ENCODE measurements at places on chromosomes 3 and 15.

GRCh38 chr15:65115542-65115941 lies 542 bp upstream of the UBAP1L start:
- DNase-seq, result no peak

GRCh38 chr15:40927495-40927872 lies 1.7 kb upstream of the DLL4 start:
- DNase-seq, result no peak

DNA sequence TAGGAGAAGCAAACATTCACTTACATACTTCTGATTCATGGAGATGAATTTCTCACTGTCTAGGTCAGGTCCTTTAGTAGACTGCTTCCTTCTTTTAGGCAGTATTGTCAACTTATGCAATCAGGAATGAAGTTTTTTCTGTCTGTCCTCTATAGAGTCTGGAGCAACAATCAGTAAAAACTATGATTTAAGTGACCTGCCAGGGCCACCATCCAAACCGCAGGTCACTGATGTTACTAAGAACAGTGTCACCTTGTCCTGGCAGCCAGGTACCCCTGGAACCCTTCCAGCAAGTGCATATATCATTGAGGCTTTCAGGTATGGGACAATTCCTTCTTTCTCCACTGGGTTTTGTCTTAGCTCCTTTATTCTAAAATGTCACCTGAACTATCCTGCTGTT lies 523.1 kb downstream of the ROBO2 start:
- no peak for DNase-seq

- DNase-seq, result no peak
Observed at GRCh38 chr15:93110502-93111040, 21.6 kb upstream of the RGMA start.

GRCh38 chr3:65035246-65035645 lies 347.4 kb upstream of the ADAMTS9 start:
- no peak for DNase-seq

DNA sequence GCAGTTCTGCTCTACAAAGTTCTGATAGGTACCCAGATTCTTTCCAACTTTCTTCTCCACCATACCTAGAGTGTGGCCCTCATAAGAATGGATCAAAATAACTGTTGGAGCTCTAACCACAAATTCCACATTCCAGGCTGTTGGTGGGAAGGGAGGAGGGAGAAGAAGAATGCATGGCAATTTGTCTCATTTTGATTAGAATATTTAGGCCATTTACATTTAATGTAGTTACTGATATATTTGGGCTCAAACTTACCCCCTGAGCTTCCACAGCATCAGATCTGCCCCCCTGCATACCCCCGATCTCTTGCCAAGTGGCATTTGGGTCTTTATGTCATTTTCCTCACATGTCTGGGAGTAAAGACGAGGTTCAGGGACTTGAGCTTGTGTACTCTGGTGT lies 7.7 kb downstream of the CHRNB4 start:
- no peak for DNase-seq

DNA sequence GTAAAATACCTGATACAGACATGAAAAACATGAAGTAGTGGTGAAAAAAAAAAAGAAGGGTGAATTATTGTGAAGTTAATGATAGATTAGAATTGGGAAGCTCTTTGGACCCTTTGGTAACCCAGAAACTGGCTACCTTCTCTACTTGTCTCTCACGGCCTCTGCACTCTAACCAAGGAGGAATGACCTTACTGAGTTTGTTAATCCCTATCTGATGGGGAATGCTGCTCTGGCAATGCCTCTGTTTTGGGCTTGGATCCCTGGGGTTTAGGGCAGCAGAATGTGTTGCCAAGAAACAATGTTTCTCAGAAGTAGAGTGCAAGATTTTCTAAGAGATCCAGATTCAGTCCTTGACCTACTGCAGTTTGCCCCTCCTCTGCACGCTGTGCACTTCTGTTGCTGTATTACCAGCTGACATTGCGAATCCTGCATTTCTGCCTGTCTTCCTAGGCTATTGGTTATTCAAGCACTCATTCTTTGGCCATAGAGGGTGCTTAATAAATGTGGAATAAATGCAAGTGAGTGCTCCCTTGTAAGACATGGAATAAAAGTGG lies 49.2 kb upstream of the MAP3K13 start:
- DNase-seq, result no peak

- DNase-seq, result no peak
Observed at GRCh38 chr3:159586571-159587202, 401.9 kb upstream of the IL12A start.

- no peak for DNase-seq
Observed at GRCh38 chr3:17810759-17811158, 68.3 kb upstream of the TBC1D5 start.

DNA sequence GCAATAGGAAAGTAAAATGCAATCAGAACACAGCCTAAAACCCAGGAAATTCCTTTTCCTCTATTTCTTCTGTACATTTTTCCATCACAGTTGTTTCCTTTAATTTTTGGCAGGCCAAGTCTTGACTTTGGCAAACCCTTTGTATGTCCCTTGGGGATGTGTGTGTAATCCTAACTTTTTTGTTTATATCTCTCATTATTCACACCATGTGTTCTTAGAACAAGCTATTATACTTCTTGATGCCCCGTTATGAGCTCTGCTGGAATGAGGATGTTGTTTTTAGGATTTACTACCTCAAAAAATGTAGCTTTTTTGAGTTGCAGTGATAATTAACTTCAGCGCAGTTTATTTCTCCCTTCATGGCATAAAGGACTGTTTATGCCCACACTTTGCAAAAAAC lies 123.4 kb downstream of the ABI3BP start:
- no peak for DNase-seq

- DNase-seq, result no peak
Observed at GRCh38 chr15:93203036-93203435, 114.0 kb upstream of the RGMA start.

GRCh38 chr3:174192471-174192870 lies 666.7 kb upstream of the NAALADL2 start:
- DNase-seq, result no peak

- DNase-seq, result no peak
Observed at GRCh38 chr15:61124195-61124594, 104.9 kb downstream of the RORA start.

GRCh38 chr15:40059821-40060220 lies 20.8 kb upstream of the SRP14 start:
- DNase-seq, result no peak

- no peak for DNase-seq
Observed at GRCh38 chr15:41919201-41919820, 25.5 kb upstream of the SPTBN5 start.

GRCh38 chr3:151918253-151919029 lies 45.0 kb downstream of the SUCNR1 start:
- DNase-seq, result no peak

DNA sequence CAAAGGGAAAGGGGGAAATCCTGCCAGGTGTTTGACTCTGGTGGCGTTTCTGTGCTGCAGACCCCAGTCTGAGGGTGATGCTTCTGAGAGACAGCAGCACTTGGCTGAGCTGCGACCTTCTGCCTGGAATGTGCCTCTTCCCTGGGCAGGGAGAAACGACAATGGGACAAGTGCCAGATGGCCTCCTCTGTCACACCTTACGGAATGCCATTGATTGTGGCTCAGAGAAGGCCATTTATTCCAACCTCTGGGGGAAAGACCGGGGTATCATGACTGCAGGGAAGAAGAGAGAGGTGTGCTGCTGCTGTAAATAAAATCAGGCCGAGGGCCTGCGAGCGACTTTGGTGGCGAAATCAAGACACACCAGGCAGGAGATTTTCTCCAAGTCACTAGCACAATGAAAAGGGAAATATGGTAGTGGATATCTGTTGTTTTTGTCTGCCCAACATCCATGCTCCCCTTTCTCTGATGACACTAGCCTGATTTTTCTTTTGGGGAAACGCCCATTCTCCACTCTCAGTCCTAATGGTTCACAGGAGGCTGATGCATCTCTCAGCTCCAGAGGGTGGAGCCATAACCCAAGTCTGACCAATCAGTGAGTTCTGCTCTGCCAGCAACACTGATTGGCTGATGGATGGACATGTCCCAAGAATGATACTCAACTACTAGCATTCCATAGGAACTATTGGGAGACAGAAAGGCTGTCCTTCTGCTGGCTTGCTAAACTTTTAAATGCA lies 336.1 kb downstream of the FOXP1 start:
- DNase-seq, result no peak

Data from stimulated activated CD4-positive, alpha-beta T cell treated with anti-CD3 and anti-CD28 coated beads, Interleukin-12 subunit alpha, Interleukin-12 subunit beta, amount 100 ng/mL, for 48 hours (primary cell).